ENCODE measurements at places on chromosomes 7 and 10.

GRCh38 chr10:86220626-86221025, 146.0 kb downstream of the GRID1 start:
- DNase-seq: no peak

- no peak for DNase-seq
Measured at GRCh38 chr10:19843487-19843886, 27.3 kb downstream of the PLXDC2 start.

- DNase-seq: no peak
Measured at GRCh38 chr7:151013356-151013732, 10.9 kb downstream of the ATG9B start.

DNA sequence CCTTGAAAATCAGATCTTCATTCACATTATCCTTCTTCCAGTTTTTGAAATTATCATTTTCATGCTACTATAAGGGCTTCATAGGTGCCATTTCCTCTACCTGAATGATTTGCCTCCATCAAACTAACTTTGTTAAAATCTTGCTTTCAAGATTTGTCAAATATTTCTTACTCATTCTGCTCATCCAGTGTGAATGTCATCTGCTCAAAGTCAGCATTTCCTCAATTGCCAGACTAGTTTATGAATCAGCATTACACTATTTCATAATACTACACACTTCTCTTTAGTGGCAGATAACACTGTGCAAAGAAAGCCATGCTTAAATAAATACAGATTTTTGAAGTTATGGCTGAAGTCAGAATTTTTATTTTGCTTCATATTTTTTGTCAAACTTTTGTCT, 21.3 kb upstream of the LIPF start:
- no peak for DNase-seq

GRCh38 chr7:141789917-141790316, at the start of gene TAS2R5:
Gene TAS2R5 (plus strand): TSS chr7:141790217. CDS start chr7:141790362, 145 bp downstream.
- DNase-seq: no peak

- no peak for DNase-seq
Measured at GRCh38 chr10:110448682-110449418, 48.9 kb upstream of the DUSP5 start.

- DNase-seq: no peak
Measured at GRCh38 chr7:157359581-157359980, 22.8 kb downstream of the DNAJB6 start.

DNA sequence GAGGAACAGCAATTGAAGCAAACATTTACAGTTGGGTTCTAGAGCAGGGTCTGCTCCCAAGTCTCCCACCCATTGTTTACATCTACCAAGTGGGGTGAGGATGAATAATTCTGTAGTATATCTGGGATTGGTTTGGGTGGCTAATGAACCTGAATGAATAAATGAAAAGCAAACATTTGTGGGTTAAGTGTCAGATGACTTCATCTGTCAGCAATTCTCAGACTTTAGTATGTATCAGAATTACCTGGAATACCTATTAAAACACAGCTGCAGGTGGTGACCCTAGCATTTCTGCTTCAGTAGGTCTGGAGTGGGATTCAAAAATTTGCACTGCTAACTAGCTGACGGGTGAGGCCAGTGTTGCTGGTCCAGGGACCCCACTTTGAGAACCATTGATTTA, 18.0 kb upstream of the NPVF start:
- no peak for DNase-seq

DNA sequence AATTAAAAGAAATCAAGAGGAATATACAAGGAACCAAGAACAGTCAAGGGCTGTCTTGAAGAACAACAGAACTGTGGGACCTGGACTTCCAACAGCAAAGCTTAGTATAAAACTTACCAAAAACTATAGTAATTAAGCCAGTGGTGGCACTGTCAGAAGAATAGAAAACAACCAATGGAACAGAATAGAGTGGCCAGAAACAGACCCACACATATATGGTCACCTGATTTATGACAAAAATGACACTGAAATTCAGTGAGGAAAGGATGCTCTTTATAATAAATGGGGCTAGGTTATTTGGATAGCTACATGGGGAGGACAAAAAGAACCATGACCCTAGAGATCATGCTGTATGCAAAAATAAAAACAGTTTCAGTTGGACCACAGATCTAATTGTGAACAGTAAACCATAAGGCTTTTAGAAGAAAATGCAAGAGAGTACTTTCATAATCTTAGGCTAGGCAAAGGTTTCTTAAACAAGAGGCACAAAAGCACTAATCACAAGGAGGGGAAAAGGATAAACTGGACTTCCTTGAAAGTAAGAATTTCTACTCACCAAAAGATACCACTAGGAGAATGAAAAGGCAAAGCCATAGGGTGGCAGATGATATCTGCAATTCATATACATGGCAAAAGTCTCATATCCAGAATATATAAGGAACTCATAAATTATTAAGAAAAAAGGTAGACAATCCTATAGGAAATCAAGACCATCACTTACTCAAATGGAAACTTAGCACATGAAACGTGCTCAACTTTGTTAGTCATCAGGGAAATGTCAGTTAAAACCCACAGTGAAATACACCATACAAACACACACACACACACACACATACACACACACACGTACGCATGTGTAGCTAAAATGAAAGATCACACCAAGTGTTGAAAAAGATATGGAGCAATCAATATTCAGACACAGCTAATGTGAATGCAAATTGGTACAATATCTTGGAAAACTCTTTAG, 20.8 kb downstream of the HYCC1 start:
- no peak for DNase-seq

Data from C1 segment of cervical spinal cord (tissue), 14 donors.